Neural progenitor cell (in vitro differentiated cells): ENCODE measurements at places on chromosomes 4 and X.
A peak's percentile ranks its signal among the peaks of the same experiment; 100 is the strongest.

DNA sequence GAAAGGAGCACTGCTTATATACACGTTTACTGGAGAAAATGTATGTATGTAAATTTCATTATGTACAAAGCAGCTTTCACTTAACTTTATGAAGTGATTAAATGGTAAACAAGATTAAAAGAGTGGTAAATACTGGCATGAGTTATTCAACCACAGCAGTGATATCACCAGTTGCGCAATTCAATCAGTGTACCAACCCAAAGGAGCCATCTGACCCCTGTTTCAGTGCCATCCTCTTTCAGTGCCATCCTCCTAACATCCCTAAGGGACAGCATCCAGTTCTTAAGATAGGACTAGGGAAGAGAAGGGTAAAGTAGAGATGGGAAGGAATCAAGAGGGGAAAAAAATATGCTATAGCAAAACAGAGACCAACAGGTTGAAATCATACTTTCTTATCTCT is 16.2 kb downstream of the HPF1 start:
- DNase-seq, result no peak

DNA sequence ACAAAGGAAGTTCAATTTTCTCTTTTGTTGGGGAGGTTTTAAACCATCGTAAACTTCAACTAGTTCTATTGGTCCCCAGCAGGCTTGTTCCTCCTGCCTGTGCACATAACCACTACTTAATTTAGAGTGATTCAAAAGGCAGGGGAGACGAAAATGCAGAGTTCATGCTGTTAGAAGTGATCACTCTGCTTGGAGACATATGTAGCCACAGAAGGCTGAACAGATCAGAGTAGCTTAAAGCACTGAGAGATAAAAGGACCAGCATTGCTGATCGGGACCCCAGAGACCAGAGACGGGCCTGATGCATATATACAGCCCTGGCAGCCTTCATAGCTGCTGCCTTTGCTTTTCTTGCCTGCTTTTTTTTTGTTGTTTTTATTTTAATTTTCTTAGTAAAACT is 662.0 kb upstream of the CPEB2 start:
- DNase-seq, result no peak

DNA sequence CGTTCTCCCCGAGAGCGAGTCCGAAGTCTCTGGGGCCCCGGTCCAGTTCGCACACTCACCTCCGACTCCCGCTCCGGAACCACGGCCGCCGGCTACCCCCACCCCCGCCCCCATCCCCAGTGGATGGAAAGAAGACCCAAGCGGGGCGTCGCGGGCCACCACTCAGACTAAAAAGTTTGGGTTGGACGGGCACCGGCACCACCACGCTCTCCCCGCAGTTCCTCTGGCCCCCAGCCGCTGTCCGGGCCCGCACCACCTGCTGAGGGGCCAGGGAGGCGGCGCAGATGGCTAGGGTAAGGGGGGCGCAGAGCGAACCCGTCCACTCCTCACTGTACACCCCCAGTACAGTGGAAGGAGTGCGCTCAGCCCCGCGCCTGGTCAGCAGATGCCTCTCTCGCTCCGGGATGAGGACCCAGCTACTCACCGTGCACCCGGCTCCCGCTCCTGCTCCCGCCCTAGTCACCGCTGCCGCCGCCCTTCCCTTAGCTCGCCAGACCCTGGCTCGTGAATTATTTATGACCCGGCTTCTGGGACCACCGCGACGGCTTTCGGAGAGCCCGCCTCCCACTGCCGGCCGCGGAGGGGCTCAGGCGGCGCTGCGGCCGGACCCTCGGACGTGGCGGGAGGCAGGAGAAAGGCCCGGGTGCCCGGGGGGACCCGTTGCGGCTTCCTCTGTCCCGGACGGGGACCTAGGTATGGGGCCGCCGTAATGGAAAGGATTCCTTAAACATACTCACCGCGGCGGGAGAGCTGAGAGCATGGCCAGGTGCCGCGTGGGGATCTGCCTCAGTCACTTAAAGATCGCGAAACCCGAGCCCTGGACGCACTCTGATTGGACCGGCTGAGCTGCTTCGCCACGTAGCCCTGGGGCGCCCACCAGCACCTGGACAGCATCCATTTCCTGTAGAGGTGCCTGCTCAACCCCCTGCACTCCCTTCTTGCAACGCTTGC is at the start of gene PROM1:
PROM1 (minus strand) TSS at position 783 of the 951 bp plus-strand sequence. CDS start 8,117 bp downstream, outside the sequence.
- DNase-seq, result peak; percentile 83

DNA sequence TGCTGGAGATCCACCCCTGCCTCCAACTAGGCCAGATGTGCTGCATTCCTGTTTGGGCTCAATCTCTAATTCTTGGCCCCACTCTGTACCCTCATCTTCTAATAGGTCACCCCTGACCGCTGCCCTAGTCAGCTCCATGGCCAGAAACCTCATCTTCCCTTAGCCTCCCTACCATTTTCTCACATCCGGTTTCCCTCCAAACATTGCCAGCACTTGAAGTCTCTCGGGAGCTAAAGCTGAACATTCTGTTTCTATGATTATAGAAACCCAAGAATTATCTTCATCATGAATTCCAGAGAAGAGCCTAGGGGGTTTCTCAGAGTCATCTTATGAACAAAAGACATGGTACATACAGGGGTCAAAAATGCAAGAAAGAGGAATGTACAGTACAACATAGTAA is 179.7 kb downstream of the AMELX start:
- no peak for DNase-seq

GRCh38 chr4:108168160-108168670 is 517 bp downstream of the LEF1 start:
- no peak for DNase-seq

GRCh38 chrX:38941675-38942074 is 140.4 kb downstream of the MID1IP1 start:
- no peak for DNase-seq

DNA sequence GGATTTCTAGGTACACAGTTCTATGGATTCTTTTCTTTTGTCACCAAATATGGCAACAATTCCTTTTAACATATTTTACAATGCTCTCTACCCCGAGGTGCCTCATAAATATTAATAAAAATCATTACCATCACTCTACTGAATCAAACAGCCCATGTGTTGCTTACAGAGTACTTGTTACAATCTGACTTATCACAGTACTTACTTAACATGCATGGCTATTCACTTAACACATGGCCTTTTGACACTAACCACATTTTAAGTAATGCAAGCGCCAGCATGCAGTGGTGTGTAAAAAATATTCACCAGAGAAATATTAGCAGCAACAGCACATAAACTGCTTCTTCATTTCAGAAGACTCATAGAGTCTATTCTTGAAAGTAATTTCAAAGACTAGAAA is 64.9 kb downstream of the BMP3 start:
- DNase-seq, result no peak

GRCh38 chr4:144575181-144575580 is 70.8 kb upstream of the HHIP start:
- DNase-seq, result no peak

DNA sequence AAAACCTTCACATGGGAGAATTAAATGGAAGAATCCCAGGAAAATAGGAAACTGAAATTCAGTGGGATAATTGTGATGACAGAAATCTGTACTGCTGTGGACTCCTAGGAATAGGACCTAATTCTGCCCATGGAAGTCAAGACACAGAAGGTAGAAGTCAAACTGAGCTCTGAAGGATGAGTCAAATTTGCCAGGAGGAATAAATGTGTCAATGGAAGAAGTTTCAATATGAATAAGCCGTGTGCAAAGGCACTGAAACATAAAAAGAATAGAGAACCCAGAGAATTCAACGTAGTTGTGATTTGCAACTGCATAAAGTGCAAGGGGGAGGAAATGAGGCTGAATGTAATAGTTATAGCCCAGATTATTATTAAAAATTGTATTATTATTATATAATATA is 11.6 kb downstream of the ENAM start:
- DNase-seq, result no peak

- DNase-seq, result no peak
Measured at GRCh38 chr4:102429553-102429952, 71.6 kb upstream of the NFKB1 start.

DNA sequence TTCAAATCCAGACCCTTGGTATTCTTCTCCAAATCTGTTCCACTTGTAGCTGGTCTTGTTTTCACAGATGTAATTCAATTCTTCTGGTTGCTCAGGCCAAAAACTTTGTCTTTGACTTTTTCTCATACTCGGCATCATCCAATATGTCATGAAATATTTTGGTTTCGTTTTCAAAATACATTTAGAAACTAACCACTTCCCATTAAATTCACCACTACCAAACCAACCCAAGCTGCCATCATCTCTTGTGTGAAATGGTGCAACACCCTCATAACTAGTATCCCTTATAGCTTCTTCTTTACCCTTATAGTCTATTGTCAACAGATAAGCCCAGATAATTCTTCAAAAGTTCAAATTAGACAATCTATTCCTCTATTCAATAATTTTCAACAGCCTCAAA is 192.1 kb downstream of the PRR32 start:
- DNase-seq, result no peak

GRCh38 chrX:20743046-20743445 is 476.3 kb upstream of the RPS6KA3 start:
- DNase-seq, result no peak
